Activated T-cell treated with anti-CD3 and anti-CD28 coated beads, Interleukin-2, amount 50 U/mL, for 24 hours (primary cell): ENCODE measurements at places on chromosomes 1 and 21.

GRCh38 chr1:81664341-81664740, 136.4 kb upstream of the ADGRL2 start:
- DNase-seq: no peak

- DNase-seq: peak; percentile 59
Observed at GRCh38 chr21:41895643-41896493, 16.7 kb upstream of the PRDM15 start.

DNA sequence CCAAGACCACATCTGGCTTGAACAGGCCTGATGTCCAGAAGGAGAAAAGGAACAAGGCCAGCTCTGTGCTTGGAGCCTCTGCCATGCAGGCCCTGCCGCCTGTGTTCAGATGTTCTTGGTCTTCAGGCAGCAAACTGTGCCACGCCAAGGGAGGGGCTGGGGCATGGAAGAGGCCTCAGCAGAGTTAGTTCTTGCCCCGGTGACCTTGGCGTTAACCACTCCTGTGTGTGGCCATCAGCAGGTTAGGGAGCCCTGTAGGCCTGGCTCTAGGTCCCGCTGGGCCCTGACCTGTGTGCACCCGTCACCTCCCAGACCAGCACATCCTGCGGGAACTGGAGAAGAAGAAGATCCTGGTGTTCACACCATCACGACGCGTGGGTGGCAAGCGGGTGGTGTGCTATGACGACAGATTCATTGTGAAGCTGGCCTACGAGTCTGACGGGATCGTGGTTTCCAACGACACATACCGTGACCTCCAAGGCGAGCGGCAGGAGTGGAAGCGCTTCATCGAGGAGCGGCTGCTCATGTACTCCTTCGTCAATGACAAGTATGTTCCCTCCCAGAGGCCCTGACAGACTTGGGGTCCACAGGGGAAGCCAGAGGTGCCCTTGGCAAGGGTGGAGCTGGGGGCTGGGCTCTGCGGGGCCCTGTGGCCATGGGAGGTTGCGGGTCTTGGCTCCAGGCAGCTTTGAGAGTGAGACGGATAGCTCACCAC, 7.1 kb downstream of the ZC3H12A start:
- no peak for DNase-seq

- DNase-seq: no peak
Observed at GRCh38 chr1:69697340-69697739, 129.6 kb downstream of the LRRC7 start.

- no peak for DNase-seq
Observed at GRCh38 chr1:244248426-244248825, 197.3 kb downstream of the ZBTB18 start.
